Stomach (tissue), 19 donors: ENCODE measurements at places on chromosomes 12 and 14. TPM values are rescaled to one million over a fixed set of nuclear protein-coding genes. Genes with fewer than 3 reads are reported as not detected.

SIVA1 gene
- total RNA-seq = 252 TPM

CLEC4A gene
- not detected for total RNA-seq

VSIG10 gene
- total RNA-seq = 35.5 TPM

SLC25A47 gene
- not detected for total RNA-seq

GOLGA5 gene
- 24.3 TPM for total RNA-seq

OTOGL gene
- 1.3 TPM for total RNA-seq

ST8SIA1 gene
- total RNA-seq = 5.0 TPM

DNA sequence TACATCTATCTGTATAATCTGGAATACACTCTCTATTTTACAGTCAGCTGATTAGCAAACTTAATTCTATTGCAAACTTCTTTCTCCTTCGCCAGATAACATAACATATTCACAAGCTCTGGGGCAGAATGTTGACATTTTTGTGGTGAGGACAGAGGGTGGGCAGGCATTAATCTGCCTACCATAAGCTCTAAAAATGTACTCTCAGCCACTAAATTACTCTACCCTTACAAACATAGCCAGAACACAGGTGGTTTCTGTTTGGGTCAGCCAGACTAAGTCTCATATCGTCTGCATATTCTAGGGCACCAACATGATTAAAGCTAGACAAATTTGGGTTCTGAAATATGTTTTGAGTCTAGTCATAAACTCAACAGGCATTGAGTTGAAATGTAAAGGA lies 90.1 kb downstream of the SLC6A15 start:
- DNase-seq = no peak
